ENCODE measurements at places on chromosomes 11 and 22.

DNA sequence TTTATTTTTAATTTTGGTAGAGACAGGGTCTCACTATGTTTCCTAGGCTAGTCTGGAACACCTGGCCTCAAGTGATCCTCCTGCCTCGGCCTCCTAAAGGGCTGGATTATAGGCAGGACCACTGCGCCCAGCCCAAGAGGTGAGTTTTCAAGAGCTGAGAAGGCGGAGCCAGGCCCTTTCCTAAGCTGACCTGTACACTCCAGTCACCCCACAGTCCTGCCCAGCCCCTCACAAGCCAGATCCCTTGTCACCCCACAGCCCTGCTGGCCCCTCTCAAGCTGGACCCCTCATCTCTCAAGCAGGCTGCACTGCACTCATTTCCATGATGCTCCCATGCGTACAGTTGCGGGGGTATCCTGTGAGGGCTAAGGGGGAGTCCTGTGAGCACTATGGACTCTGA lies 2.9 kb downstream of the DENND6B start:
- DNase-seq, result no peak

DNA sequence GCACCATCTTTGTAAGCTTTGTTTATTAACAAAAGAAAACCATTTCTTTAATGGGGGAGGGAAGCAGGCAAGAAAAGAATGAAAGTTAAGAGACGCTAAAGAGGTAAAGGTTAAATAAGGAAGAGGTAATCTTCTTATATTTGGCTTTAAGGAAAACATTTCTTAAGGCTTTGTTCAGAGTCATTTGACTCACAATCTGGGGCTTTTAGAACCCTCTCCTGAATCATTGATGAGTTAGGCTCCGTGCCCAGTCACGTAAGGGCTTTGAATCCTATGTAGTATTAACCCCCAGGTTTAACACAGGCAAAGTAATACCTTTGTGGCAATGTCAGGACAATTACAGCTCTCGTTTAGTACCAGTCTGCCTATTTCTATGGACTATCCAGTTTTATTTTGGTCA lies 26.1 kb downstream of the MADD start:
- DNase-seq, result no peak

- no peak for DNase-seq
Measured at GRCh38 chr11:121138259-121138658, 37.2 kb downstream of the TECTA start.

DNA sequence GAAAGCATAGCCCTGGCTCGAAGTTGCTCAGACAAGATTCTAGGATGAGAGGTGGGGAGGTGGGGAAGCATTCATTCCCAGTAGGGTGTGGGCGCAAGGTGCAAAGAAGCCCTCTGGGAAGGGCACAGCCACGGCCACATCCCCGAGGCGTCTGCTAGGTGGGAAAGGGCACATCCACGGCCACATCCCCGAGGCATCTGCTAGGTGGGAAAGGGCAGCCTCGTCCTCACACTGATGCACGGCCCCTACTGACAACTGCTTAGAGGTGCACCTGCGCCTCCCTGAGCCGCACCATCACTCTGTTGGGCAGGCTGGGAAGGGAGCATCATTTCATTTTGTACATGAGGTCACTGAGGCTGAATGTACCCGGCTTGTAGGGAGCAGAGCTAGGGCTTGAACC lies 94.6 kb upstream of the PITPNB start:
- DNase-seq, result no peak

DNA sequence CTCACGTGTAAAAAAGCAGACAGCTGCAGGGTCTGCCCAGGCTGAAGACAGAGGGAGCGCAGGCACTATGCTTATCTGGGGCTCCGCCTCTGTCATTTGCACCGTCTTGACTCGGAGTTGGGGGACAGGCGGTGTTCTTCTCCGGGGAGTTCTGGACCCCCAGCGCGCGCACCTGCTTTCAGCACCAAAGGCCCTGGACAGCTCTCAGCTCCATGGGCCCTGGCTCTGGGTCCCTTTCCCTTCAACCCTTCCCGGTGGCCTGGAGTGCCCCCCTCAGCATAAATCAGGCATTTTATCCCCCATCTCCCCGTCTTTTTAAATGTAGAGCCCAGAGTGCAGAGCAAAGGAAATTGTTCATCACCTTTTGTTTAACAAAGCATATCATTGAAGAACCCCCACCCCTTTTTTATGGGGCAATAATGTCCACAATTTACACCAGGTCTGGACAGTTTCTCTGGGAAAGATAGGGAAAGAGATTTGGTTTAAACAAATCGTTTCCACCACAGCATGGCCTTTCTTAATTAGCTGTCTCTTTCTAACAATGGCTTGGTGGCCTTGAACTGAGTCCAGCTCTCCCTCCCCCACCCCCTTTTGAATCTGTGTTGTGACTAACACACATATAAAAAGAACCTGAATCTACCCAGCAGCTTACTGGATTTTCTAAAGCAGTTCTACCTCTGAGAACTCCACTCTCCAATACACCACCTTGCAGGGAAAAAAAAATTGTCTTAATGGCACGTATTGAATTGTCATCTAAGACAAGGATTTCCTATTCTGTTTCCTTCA lies 1.7 kb downstream of the SEZ6L start:
- DNase-seq, result no peak

- DNase-seq, result no peak
Measured at GRCh38 chr22:44336962-44337677, 24.4 kb upstream of the SHISAL1 start.
